C1 segment of cervical spinal cord (tissue), 14 donors: ENCODE measurements at places on chromosomes 6 and 20.

GRCh38 chr6:125120054-125120590 is 33.5 kb upstream of the TPD52L1 start:
- DNase-seq, result no peak

DNA sequence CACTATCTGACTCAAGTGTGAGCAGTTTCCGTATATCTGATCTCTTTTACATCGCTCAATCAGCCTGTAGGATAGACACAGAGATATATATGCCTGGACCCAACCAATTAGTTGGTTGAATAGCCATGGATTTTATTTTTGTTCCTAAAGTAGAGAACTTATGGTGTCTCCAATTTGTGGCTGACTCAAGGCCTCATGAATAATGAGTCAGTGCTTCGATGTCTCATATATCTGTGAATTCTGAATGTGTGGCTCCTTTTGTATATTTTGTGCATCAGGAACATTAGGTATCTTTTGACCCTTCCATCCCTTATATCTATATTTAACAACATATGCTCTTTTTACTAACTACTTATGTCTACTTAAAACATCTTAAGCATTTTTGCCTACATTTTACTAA is 64.5 kb downstream of the OR2B2 start:
- DNase-seq, result no peak

- DNase-seq, result no peak
Measured at GRCh38 chr6:329888-330691, 37.8 kb downstream of the DUSP22 start.

DNA sequence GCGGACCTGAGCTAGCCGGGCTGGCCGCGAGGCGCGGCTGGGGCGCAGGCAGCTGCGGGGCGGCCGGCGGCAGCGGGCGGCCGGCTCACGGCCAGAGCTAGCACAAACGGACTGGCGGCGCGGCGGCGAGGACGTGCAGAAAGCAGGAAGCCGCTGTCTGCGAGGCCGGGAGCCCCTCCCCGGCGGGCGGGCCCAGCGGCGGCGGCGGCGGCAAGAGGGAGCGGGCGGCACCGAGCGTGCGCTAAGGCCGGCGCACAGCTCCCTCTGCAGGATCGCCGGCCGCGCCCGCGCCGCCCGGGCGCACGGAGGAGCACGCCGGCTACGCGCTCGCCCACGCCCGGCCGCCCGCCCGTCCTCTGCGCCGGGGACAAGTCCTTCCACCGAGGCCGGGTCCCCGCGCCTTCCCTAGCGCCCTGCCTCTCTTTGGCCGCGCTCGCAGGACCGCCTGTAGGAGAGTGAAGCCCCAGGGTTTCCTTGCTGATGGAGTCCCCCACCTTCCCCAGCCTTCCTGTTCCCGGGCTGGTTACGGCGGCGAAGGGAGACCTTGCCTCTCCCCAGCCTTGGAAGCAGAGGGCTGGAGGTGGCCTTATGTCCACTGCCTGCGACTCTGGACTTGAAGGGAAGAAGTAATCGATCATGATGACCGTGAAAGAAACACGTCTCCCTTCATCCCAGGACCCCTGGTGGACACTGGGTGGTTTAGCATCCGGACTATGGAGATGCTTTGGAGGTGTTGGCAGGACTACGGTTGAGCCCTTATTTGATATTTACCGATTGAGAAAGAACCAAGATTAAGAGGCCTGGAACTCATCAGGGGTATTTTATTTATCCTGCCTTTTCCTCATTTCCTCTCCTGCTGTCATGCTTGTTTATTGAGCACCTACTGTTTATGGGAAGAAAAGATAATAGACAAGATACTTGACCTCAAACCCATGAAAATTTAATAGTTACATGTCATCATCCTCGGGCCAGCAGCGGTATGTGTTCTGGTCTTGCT is at the start of gene PREP:
Gene PREP, minus strand, starts transcription at position 144 of the 997 bp plus-strand sequence. CDS start 191 bp downstream, outside the sequence.
- peak; percentile 79 for DNase-seq

DNA sequence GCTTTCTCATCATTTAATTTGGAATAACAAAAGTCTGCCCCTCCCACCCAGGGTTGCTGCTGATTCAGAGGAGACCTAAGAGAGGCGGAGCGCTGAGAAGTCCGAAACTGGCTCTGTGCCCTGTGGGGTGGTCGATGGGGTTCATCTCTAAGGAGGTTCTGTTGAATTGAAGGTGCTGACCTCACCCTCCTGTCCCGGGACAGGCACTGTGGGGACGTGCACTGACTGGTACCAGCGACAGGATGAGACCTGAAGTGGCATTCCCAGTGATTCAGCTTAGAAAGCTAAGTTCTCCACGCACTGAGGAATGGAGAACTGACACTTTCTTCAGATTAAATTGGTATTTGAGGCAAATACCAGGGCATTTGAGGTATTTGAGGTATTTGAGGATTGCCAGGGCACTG is 1.3 kb downstream of the GUCA1B start:
- no peak for DNase-seq

- DNase-seq, result no peak
Measured at GRCh38 chr6:97462031-97462430, 179.0 kb upstream of the MMS22L start.

DNA sequence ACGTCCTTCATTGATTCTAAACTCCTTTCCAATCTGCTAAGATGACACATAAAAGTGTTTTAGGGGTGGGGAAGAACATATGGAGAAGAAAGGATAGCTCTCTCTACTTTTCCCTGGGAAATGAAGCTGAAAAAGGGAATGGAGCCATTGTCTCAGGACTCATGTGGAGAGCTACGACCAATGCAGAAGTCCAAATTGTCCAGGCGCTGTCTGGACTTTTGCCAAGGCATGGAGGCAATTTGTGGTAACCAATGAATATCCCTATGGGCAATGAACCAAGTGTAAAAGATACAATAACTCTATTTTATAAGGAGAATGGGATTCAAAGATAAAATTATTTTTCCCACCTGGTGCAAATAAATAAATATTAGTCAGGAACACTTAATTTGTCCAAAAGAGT is 16.1 kb downstream of the FBXL4 start:
- DNase-seq, result no peak

DNA sequence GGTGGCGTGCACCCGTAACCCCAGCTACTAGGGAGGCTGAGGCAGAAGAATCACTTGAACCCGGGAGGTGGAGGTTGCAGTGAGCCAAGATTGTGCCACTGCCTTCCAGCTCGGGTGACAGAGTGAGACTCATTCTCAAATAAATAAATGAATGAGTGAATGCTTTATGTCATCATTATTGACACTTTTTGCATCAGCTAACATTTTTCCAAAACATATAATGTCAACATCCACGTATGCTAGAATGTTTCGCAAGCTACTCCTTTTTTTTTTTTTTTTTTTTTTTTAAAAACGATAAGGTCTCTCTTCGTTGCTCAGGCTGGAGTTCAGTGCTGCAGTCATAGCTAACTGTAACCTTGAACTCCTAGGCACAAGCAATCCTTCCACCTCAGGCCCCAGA is 72.2 kb downstream of the SENP6 start:
- DNase-seq, result no peak

DNA sequence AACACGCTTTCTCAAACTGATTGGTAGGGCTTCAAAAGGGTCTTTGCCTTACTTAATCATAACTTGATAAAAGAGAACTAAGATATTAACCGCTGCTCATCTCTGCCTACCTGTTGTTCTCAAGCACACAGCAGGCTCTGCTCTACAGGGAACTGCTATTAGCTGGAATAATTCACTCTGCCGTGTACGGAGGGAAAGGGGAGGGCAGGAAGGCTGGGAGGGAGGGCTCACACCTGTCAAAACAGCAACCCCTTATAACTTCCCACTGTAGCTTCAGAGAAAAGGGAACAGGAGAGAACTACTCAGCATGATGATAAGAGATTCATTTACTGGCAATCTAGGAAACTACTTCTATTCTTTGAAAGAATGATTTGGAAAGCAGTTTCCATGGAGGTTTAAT is 75.1 kb downstream of the ZMYND8 start:
- no peak for DNase-seq
